ENCODE measurements at places on chromosomes 7 and 10.

GRCh38 chr10:14621037-14621436 lies 153.7 kb downstream of the FAM107B start:
- H3K36me3 ChIP-seq: no peaks in the 10 kb centered on the region
- no peak overlapping the region for H3K4me3 ChIP-seq
- peaks cover 6% of the 10 kb centered on the region for H3K27me3 ChIP-seq
- no peak for DNase-seq

DNA sequence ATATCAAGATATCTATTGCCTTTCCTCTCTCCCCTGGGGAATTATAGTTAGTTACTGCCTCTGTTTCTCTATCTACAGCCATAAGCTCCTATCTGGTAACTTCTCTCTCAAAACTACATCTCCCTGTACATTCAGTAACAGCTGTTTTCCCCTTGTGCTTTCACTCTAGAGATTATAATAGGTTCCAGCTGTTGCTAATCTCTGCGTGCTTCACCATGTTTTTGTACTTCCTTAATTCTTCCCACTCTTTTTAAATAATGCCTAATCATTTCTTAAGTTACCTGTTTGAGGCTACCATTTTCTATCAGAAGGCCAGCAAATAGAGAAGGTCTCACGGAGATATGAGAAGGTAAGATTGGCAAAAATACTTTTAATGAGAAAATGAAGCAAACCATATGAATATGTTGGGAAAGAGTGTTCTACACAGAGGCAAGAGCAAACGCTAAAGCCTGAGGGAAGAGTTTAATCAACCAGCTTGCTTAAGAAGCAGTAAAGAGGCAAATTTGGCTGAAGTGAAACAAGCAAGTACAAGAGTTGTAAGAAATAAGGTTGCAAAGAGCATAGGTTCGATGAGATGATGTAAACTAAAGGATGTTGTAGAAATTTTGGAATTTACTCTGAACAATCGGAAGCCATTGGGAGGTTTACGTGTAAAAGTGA lies 101.9 kb upstream of the HGF start:
- no peak overlapping the region for H3K27ac ChIP-seq
- H3K36me3 ChIP-seq: no peaks in the 10 kb centered on the region
- peaks cover 6% of the 10 kb centered on the region for H3K4me1 ChIP-seq

DNA sequence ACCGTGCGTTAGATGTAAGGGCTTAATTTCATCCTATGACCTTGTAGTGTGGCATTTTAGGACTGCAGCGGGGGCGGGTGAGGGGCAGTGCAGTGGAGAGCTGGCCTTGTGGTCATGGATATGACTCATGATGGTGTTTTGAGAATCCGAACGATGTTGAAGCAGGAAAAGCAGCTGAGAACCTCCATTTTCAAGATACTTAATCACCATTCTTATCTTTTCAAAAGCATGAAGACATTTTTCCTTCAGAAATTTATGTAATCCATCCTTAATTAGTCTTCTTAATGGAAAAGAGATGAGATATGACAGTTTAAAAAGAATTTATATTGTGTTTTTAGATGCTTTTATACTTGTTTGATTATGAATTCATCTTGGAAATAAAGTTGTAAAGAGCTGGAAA lies 9.6 kb downstream of the ATP5F1C start:
- no peak overlapping the region for H3K4me3 ChIP-seq
- peaks cover 3% of the 10 kb centered on the region for H3K27me3 ChIP-seq
- peaks cover 78% of the 10 kb centered on the region for H3K36me3 ChIP-seq
- H3K27ac ChIP-seq: no peak overlapping the region
- peaks cover 8% of the 10 kb centered on the region for H3K4me1 ChIP-seq

DNA sequence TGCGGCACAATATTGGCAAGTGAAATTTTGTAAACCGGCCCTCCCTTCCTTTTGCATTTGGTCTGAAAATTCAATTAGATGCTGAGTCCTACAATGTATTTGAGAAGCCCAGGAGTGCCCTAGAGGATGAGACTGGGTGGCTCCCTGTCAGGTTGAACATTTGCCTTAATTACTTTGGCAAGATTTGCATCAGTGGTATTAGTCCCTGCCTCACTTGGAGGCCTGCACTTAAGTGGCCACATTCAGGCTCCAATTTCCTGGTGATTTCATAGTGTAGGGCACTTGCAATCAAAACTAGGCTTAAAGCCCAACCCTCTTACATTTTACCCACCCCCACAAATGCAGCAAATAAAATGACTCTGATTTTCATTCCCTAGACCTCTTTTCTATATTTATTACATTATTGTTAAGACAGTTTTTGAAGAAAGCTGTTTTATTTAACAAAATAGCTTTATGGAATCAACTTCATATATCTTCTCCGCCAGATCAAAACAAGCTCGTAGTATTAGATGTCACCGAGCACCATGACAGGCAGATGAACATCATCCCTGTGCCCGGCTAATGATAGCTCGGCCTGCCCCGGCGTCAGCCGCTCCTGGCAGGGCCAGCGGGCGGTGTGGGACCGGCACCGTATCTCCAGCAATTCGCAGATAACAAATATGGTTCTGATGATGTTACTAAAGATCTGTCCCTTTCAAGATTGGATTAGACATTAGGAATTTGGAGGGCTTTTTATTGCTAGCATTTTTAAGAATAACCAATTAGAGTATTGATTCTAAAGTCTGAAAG lies 73.6 kb downstream of the EGFR start:
- no peak overlapping the region for H3K4me3 ChIP-seq
- H3K4me1 ChIP-seq: peaks cover 69% of the 10 kb centered on the region
- no peaks in the 10 kb centered on the region for H3K36me3 ChIP-seq
- no peak for DNase-seq
- peaks cover 14% of the 10 kb centered on the region for H3K27me3 ChIP-seq

DNA sequence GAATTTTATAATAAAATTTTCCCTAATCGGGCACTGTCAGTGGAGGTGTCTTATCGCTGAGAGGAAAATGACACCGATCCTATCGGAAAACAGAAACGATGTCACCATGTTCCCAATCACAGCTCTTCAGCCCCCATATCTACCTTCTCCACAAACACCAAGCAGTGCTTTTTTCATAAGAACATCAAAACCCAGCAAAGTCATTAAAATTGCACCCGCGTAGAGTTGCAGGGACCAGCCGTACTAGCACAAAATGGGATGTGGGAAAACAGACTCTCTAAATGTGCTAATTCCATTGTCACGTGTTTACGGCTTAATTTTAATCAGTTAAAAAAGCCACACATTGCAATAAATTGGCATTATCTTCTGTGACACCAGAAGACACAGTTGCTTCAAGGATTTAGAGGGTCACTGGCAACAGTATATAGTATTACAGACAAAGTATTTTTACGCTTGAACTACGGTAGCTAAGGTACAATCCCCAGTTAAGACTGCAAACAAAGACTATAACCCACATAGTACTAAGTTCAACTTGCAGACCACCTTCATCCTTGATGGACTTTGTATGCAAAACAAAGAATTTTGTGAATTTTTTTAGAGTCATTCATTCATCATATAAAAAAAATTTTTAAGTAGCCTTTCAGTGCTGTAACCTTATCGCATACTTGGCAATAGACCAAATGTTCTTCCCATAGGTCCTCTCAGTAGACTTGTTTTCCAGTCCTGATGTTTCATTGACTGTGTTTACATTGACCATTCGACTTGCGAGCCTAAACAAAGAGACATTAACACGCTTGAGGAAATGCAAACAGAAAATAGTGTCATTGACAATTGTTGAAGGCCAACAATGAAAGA lies 116.0 kb downstream of the VTI1A start:
- H3K4me3 ChIP-seq: no peak overlapping the region
- H3K27ac ChIP-seq: no peak overlapping the region
- no peak for DNase-seq
- peaks cover 25% of the 10 kb centered on the region for H3K4me1 ChIP-seq

Data from nephron progenitor cell (in vitro differentiated cells).